ENCODE measurements at places on chromosomes 1 and 21. TPM values are rescaled to one million over a fixed set of nuclear protein-coding genes. Genes with fewer than 3 reads are reported as not detected.

GRCh38 chr1:172144445-172145061 lies 275.9 kb upstream of the C1orf105 start:
- peak; percentile 39 for DNase-seq

- no peak for DNase-seq
Measured at GRCh38 chr1:65992165-65992821, 199.6 kb downstream of the PDE4B start.

DNA sequence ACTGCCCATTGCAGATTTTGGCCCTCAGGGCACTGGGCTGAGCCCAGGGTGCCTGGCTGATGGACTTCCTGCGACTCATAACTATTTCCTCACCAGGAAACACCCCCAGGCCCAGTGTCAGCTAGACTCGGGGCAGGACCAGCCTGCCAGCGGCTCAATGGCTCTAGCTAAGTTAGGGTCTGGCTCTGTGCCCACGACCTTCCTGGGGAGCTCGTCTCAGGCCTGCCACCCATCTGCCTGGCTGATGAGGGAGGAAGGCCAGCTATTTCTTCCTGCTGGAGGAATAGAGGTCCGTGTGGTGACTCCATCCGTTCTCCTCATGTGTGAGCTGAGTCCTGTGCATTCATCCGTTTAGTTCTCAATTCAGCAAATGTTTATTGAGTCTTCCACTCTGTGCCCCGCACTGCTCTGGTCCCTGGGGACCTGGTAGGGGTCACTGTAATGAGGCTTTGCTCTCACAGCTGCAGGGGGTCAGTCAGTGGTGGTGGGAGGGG lies 44.5 kb downstream of the KIRREL1 start:
- no peak for DNase-seq

- no peak for DNase-seq
Measured at GRCh38 chr1:4309676-4310320, 344.6 kb upstream of the AJAP1 start.

DNA sequence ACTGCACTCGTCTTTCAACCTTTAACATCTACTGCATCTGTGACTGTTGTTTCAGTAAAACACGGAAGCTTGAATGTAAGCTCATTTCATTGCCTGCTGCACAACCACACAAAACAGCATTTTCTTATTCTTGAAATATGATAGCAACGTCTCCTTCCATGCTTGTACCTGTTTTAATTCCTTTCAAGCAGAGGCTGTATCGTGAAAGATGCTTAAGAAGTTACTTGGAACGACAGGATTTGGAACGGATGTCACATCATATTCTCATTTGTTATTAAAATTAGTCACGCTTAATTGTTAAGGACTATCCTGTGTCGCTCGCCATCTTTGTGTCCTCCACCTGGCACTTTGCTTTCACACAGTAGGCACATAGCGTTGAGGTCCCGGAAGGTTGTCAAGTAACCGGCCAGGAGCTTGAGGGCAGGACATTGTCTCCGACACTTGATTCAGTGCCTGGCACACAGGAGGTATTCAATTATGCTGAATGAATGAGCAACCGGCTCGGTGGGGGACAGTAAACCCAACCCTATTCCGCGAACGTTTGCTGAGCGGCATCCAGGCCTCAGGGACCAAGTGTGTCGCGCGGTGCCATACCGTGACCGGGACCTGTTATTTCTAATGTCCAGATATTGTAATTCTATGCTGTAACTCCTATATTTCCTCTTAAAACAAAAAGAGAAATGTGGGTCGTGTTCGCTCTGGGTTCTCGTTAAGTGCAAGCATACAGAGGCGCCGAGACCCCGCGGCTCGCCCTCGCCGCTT lies 499 bp upstream of the SH3GLB1 start:
- no peak for DNase-seq

GRCh38 chr1:81340239-81340638 lies 460.5 kb upstream of the ADGRL2 start:
- peak; percentile 5 for DNase-seq

GRCh38 chr1:79646880-79647279 lies 640.4 kb upstream of the ADGRL4 start:
- DNase-seq = no peak

GRCh38 chr1:201251851-201252430 lies 31.4 kb upstream of the PKP1 start:
- peak; percentile 2 for DNase-seq

- DNase-seq = peak; percentile 88
Measured at GRCh38 chr1:9234223-9235095, at the start of gene H6PD. H6PD (plus strand) TSS chr1:9234774; CDS start chr1:9244935, 10,161 bp downstream.

DNA sequence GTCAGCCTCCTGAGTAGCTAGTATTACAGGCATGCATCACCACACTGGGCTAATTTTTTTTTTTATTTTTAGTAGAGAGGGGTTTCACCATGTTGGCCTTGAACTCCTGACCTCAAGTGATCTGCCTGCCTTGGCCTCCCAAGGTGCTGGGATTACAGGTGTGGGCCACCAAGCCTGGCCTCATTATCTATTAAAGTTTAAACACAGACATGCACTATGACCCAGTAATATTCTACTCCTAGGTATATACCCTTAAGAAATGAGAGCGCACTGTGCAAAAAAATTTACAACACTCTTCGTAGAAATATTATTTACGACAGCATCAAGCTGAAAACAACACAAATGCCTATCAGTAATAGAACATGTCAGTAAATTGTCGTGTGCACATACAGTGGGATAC lies 18.6 kb upstream of the SH2D1B start:
- DNase-seq = no peak

DNA sequence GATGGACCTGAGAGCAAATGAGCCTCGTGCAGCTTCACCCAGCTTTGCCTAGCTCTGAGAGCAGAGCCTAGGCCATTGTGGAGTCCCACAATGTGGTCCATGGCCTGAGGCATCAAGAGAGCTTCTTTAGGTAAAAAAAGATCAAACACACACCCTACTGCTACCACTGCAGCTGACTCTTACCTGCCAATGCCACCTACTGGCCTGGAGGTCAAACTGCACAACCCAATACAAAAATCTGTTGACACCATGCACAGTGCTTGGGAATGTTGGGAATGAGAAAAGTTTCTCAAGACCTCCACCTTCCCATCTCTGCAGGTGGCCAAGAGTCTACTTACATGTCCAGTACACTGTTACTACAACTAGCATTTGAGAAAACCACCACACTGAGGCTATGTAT lies 60.6 kb downstream of the UCHL5 start:
- DNase-seq = no peak

GRCh38 chr1:59698386-59698785 lies 116.4 kb upstream of the HOOK1 start:
- no peak for DNase-seq

DNA sequence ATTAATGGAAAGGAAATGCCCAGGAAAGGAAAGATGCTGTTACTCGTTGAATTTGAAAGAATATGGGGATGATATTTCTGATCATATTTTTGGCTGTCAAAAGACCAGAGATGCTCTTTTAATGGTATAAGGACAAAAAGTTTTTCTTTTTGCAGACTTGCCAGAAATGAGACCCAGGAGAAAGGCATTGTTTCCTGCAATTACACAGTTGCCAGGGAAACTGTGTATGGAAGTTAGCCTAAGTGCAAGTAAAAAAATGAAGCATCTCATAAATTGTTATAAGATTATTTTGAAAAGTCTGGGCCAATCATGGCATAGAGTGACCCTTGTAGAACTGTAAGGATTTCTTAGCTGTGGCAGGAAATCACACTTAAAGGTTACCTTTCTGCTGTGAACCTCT lies 155.7 kb upstream of the BEND5 start:
- DNase-seq = peak; percentile 18

- no peak for DNase-seq
Measured at GRCh38 chr1:207991583-207992026, 80.7 kb upstream of the CD34 start.

DNA sequence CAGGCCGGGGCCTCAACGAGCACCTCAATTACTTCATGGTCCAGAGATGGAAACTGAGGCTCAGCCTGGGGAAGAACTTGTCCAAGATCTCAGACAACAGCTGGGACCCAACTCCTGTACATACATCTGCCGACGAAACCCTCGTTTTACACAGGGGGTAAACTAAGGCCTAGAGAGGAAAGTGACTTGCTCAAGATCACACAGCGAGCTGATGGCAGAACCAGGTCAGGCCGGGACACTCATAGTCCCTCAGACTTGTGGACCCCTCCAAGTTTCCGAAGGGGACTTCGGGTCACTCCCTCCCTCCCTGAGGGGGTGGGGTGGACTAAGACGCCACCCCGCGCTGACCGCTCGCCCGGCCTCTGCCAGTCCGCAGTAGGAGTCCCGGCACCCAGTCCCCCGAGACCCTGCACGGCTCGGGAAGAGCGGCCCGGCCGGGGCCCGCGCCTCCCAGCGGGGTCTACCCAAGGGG lies 430 bp downstream of the WASF2 start:
- peak; percentile 73 for DNase-seq

SPRR1A gene
- total RNA-seq = not detected

FALEC gene
- not detected for total RNA-seq

PTPN22 gene
- not detected for total RNA-seq

USP21 gene
- 27.4 TPM for total RNA-seq

IFI6 gene
- total RNA-seq = not detected

NT5C1A gene
- total RNA-seq = not detected
